ENCODE measurements at places on chromosomes 7 and 10.

DNA sequence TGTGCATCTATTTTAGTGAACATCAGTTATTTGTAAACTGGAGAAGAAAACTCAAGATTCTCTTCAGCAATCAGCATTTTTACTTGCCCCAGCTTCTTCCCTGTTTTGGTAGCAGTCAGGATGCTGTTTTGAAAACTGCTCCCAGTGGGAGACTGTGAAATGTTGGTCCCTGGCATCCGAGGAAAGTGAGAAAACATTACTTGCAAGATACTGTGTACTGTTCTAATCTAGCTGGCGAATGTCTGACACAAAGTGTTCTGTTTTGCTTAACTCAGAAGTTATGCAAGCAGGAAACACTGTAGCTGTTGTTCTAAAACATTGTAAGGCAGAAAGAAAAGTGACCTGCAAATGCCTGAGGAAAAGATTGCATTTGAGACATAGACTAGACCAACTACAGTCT lies 171.8 kb upstream of the POM121L12 start:
- DNase-seq: no peak

GRCh38 chr10:34722404-34722803 lies 92.7 kb downstream of the PARD3 start:
- no peak for DNase-seq

DNA sequence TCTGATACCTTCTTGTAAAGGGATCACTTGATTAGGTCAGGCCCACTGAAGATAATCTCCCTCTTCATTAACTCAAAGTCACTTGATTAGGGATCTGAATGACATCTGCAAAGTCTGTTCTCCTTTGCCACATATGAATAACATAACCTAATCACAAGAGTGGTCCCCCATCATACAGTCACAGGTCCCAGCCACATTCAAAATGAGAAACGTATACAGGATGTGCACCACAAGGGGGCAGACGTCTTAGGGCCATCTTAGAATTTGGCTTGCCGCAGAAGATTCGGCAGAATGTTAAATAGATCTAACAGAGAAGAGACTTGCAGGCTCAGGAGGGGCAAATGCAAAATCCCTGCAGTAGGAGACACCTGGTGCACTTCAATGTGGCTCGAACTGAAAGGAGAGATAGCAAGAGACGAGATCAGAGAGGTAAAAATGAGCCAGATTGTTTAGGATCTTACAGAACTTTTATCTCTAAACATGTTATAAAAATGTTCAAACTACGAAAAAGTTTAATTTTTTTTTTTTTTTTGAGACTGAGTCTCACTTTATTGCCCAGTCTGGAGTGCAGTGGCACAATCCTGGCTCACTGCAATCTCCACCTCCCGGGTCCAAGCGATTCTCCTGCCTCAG lies 10.4 kb upstream of the SMC3 start:
- peak; percentile 37 for DNase-seq

DNA sequence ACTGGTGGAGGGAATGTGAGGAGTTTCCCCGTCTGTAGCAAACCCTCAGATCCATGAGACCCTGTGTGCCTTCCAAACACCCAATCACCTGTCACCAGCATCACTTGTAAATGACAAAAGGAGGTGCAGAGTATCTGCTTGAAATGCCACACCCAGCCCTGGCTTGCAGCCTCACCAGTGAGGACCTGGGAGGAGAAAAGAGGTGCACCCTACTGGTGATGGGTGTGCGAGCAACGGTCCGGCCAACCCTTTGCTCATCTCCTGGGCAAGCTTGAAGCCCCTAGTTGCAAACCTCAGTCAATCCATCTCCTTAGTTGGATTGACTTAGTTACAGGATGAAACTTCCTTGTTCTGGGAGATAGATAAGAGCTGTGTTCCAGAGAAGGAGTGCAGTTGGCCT lies 62.4 kb upstream of the WAPL start:
- DNase-seq: no peak

GRCh38 chr7:26454180-26454579 lies 162.5 kb downstream of the SNX10 start:
- no peak for DNase-seq

- no peak for DNase-seq
These were observed 295.9 kb downstream of the GATA3 start for GRCh38 chr10:8350250-8350967.

GRCh38 chr10:98925651-98926050 lies 310.0 kb downstream of the HPSE2 start:
- DNase-seq: no peak

- no peak for DNase-seq
These were observed 10.4 kb upstream of the ASCC1 start for GRCh38 chr10:72226418-72227027.

GRCh38 chr10:60480865-60481563 lies 91.3 kb upstream of the ANK3 start:
- no peak for DNase-seq

- no peak for DNase-seq
These were observed 138.1 kb downstream of the LRMDA start for GRCh38 chr10:75569506-75569905.

DNA sequence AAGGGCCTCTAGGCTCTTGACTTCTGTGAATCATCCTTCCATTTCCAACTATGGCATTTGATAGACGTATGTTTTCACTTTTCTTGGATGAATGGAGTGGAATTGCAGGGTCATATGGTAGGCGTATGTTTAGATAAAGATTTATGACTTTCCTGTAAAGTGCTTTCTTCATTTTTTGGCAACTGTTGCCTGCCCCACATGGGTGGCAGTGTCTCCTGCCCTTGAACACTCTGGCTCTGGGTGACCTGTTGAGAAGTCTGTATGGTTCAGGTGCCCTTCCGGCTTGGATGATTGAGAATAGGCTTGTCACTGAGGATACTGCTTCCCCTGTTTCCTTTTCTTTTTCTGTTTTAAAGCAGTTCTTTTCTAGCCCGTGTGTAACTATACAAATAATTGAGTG lies 23.1 kb downstream of the RET start:
- no peak for DNase-seq

DNA sequence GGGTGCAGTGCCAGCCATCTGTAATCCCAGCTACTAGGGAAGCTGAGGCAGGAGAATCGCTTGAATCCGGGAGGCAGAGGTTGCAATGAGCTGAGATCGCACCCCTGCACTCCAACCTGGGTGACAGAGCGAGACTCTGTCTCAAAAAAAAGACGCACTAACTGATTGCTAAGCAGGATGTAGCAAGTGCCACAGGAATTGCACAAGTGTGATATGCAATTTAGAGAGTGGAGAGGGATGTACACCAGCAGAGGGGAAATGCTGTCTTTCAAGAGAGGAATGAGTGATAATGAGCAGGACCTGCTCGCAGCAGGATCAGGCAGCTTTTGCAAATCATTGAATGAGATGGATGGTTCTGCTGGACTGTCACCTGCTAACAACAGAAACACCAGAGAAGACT lies 13.3 kb upstream of the SLC16A12 start:
- no peak for DNase-seq
